Activated effector memory CD4-positive, alpha-beta T cell treated with anti-CD3 and anti-CD28 coated beads, Interleukin-2, amount 50 U/mL, for 16 hours (primary cell): ENCODE measurements at places on chromosomes 11 and 22.
A peak's percentile ranks its signal among the peaks of the same experiment; 100 is the strongest.

GRCh38 chr11:110762590-110762989 lies 50.4 kb upstream of the ARHGAP20 start:
- no peak for DNase-seq

- DNase-seq: peak; percentile 87
Measured at GRCh38 chr11:125141686-125142535, 22.6 kb upstream of the PKNOX2 start.

DNA sequence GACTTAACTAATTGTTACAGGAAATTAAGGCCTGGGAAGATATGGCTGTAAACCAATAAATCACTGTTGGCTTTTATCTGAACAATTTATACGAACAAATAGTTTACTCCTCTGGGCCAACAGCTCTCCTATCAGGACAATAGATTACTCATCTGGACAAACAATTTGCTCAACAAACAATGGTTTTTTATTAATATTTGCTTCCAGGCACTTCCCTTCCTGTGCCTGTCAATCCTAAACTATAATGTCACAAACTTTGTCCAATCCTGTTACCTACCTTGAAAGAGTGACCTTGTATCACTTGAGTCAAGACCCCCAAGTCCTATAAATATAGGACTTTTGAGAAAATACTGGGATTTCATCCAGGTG lies 87.6 kb upstream of the OR9Q1 start:
- DNase-seq: no peak

DNA sequence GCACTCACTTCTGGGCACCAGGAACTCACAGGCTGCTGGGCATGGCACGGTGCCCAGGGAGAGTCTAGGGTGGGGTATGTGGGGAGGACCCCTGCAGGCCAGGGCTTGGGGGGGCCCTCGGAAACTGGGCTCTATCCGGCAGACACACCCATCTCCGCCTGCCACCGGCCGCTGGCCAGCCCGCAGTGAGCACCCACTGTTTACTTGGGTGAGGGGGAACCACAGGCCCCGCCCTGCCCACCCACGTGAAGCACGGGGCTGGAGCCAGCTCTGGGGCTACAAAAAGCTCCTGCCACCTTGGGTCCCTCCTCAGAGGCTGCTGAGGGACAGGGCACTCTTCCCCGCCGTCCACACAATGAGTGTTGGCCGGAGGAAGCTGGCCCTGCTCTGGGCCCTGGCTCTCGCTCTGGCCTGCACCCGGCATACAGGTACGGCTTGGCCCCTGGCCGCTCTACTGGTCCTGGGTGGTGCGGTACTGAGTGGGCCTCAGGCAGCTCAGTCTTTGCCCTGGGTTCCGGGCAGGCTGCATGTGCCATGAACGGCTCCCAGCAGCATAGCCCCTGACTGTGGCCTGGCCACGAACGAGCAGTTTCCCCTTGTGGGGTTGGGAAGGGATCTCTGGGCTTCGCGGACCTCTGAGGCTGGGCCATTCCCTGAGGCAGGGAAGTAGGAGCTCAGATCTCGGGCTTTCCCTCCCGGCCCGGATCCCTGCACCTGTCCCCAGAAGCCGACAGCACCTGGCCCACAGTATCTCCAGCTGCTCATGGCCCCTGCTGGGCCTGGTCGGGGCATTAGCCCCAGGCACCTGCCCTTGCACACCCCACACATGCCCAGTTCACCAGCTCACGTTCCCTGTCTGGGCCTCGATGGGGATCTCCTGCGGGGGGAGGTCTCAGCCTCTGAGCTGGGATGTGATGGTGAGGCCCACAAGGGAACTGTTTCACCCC lies at the start of gene MUC5AC:
TSS of gene MUC5AC (plus strand) at position 309 of the 947 bp plus-strand sequence. CDS start at position 356, 47 bp downstream.
- DNase-seq: no peak

DNA sequence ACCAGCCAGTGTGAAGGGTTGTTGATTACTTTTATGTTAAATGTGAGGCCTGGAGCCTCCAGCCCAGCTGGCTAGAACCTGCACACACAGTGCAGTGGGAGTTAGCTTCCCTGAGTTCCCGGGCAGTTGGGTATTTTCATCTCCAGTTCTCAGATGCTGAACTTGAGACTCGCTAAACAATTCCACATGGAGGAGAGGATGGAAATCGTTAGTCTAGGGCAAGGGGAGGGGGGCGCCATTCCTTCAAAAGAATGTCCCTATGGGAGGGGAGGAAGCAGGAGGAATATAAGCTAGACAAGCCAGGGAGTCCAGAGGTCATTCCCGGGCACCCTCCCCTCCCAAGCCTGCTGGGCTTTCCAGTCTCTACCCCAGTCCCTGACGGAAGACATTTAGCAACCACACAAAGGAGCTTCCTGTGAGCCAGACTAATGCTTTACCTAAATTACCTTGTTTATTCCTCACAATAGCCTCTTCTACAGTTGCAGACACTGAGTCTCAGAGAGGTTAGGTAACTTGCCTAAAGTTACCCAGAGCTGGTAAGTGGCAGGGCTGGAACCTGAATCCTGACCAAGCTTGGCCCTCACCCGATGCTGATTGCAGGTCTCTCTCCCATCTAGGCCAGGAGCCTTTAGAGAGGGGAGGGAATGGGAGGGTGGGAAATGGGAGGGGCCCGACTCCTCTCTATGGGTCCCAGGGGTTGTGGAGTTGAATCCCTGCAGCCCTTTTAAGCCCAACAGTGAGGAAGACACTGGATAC lies 1.9 kb upstream of the TSKU start:
- DNase-seq: no peak

- no peak for DNase-seq
Measured at GRCh38 chr11:125091247-125091876, 20.1 kb downstream of the TMEM218 start.

GRCh38 chr22:43263645-43264514 lies 76.9 kb upstream of the TTLL12 start:
- peak; percentile 92 for DNase-seq

DNA sequence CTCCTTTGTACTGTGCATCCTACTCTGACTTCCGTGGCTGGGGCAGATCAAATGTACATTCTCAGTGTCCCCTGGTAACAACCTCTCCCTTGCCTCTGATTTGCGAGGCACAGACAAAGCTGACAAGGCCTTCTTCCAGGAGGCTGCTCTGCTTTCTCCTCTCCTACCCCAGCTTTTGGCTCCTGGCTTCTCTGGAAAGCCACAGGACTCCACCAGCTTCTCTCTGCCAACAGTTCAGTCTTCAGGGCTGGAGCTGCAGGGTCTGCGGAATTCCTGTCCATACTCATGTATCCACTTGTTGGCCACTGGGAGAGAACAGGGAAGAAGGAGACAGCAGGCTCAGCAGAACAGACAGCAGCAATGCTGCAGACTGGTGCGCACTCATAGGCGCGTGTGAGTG lies 44.4 kb downstream of the P4HA3 start:
- no peak for DNase-seq

DNA sequence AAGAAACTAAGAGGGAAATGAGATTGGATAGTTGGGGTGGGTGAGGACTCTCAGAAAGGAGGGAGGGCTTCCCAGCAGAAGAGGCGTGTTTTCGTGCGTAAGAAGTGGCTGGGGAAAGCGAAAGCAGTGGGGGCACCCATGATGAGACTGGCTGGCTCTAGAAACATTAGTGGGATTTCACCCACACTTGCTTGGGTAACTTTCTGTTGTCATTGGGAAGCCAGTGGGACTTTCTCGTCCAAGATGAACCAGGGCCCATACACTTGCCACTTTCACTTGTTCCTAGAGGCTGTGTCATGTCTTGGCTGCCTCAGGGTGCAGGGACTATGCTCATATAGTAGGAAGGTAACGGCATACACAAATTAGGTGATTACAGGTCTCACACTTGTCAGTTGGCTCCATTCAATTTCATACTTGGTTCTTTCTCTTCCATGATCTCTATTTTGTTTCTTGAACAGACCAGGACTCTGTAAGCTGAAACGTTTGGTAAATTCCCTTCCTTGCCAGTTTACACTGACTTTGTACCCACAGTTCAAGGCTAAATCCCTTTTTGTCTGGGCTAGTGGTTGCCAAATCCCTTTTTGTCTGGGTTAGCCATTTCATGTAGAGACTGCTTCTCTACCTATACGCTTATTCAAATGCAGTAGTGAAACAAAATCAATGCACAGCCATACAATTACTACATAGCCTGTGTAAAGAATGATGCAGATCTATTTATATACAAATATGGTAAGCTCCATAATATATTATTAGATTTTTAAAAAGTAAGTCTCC lies 42.0 kb upstream of the CXCR5 start:
- DNase-seq: peak; percentile 79

DNA sequence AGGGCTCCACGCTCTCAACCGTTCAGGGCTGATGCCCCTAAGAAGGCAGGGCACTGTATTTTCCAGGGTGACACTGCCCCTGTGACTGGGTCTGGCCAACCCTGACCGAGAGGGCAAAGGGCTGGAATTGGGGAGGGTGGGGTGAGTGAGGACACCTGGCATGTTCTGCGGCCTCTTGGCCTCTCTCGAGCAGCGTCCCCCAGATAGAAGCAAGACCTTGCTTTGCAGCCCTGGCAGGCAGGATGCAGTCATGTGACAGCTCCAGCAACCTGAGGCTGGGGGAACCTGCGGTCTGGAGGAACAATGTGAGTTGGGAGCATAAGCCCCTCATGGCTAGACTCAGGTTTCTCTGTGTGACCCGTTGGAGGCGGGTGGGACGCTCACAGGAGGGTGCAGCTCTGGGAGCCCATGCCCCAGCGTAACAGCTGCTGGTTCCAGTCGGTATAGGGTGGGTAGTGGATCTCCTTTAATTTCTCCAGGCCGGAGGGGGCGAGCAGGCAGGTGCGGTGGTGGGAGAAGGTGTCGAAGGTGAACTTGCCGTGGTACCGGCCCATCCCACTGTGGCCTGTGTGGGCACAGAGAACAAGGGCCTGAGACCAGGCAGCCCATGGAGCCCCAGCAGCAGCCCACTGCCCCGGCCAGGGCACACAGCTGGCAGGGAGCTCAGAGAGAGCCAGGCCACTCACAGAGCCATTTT lies 11.4 kb downstream of the ALDH3B2 start:
- no peak for DNase-seq

DNA sequence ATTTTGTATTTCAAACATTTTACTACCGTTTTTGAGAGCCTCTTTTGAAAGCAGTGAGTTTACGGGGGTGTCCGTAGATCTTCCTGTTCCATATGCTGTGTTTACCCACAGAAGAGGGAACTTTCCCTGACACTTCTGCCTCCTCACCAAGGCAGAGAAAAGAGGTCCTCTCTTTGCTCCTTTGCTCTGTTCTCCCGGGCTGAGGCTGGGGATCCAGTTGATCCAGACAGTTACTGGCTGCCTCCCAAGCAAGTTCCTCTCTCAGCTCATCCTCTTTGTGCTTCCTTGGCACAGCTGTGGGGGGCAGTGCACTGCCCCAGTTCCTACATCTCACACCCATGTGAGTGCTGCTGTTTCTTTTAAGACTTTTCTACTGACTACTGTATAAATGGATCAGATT lies 813.7 kb downstream of the NTM start:
- no peak for DNase-seq

DNA sequence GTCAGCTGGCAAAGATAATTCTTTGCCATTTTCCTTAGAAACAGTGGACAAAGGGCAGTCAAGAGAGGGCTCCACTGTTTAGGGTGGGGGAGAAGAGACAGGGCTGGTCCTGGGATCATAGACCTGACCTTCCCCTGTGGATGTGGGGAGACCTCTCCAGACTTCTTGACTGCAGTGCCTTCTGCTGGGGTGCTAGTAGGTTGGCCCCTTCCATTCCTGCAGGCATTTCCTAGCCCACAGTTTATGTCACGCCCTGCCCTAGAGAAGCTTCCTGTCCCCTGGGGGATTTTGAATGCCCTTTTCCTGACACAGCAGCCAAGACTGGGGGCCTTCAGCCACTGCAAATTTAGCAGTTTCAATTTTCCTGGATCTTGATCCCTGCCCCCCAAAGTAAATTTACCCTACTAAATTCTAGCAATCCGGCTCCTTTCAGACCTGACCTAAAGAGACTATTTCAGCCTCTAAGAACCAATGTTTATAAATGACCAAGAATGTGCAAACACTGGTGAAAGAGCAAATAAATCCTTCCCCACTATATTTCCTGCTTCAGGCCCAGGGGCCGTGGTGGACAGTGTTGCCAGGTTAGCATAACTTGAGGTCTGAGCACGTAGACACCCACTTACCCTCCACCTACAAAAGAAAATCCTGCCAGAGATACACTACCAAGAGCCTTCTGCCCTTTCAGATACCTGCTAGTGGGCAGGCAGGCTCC lies 58.4 kb downstream of the PPFIBP2 start:
- no peak for DNase-seq

GRCh38 chr11:19703211-19703610 lies 9.4 kb upstream of the NAV2 start:
- no peak for DNase-seq

DNA sequence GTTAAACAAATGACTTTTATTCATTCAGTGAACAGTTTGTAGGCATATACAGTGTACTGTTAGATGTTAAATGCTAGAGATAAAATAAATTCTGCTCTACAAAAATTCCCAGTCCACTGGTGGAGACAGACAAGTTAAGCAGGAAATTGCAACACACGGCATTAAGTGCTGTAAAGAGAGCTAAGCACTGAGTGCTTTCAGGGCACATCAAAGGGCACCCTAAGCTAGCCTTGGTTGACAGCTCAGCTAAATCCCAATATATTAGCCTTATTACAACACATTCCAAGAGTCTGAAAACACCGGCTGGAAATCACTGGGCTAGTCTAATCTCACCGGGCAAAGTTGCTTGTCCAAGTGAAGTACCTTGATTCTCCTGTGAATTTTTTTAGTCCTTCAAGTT lies 55.1 kb downstream of the NOX4 start:
- no peak for DNase-seq

- no peak for DNase-seq
Measured at GRCh38 chr11:35887737-35888136, 56.1 kb upstream of the LDLRAD3 start.

DNA sequence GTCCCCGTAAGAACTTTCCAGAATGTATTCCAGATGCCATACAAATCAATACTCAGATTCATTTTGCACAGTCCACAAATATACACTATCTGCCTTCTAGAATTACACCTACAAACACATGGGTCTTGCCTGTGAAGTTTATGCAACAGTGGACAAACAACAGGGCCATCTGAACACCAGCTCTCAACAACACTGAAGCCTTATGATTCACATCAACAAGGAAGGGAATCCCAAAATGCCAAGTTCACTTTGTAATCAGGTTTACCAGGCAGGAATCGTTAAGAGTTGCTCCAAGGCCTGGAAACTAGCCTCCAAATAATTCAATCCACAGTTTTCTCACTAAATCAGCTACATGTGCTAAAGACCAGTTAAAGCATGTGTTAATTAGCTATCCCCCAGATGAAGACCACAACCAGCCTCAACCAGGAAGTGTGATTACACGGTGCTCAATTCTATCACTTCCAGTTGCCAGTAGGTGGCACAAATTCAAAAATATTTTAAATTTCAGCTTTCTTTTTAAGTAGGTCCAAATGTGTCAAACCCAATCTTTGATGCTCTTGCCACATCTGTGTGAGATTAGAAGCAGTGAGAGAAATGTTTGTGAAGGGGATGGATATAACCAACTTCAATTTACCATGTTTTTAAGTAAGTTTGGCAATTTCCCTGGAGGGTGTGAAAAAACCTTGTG lies 139.1 kb upstream of the BDNF start:
- no peak for DNase-seq

- DNase-seq: no peak
Measured at GRCh38 chr22:41561335-41561734, 525 bp downstream of the CSDC2 start.
